ENCODE measurements at places on chromosomes 11 and 22. TPM values are rescaled to one million over a fixed set of nuclear protein-coding genes. Genes with fewer than 3 reads are reported as not detected.
A peak's percentile ranks its signal among the peaks of the same experiment; 100 is the strongest.

DNA sequence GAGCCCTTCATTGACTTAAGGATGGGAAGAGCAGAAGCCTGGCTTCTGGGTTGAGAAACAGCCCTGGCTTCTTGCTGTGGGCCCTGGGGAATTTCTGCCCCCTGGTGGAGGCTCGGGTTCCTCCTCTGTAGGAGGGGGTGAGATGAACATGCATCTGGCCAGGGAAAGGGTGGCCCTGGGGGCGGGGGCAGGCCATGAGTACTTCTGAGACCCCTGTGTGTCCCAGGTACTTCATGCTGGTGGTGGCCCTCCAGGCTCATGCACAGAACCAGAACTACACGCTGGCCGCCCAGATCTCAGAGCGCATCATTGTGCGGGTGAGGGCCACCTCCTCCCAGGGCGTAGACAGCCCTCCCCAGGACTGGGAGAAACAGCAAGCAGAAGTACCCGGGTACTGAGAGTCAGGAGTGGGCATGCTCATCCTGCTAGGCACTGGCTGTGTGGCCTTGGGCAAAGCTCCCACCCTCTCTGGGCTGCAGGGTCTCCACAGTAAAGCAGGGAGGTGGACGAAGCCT, 15.8 kb downstream of the TMEM258 start:
- DNase-seq, result peak; percentile 26

OR52N4 gene
- not detected for total RNA-seq

DNA sequence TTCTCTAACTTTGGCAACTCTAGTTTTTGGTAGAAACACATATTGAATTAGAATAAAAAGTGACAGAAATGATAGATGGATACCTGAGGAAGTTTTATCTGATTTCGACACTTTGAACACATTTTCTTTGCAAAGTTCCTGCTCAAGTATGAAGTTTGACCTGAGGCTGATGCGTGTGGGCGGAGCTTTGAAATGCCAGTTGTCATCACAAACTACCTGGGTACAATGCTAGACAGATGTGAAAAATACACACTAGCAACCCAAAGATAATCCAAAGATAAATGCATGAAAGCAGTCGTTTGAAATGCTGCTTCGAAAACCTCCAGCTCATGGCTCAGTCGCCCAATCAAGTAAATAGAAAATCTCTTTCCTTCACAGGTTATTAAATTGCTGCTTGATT, 54.8 kb downstream of the CD44 start:
- no peak for DNase-seq

FIBIN gene
- not detected for total RNA-seq

DNAJB7 gene
- total RNA-seq, result not detected

MS4A1 gene
- total RNA-seq, result not detected

- no peak for DNase-seq
Measured at GRCh38 chr22:32324505-32325415, 32.9 kb upstream of the RFPL3 start.

- DNase-seq, result no peak
Measured at GRCh38 chr11:119497717-119498116, 74.7 kb upstream of the THY1 start.

DNA sequence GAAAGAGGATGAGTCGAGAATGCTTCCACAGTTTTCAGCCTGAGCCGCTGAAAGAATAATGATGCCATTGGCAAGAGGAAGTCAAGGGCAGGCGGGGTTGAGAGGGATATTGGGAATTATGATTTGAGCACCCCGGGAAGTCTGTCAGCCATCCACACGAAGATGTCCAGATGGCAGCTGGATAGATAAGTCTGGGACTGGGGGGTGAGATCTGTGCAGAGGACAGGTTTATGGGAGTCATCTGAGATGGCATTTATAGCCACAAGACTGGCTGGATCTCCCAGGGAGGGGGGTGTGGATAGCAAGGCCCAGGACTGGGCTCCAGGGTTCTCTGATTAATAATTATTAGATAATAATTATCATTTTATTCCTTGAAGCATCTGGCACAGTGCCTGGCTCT, 5.1 kb upstream of the STIP1 start:
- DNase-seq, result no peak

SMC1B gene
- total RNA-seq, result not detected

CARD18 gene
- not detected for total RNA-seq

DPAGT1 gene
- total RNA-seq, result 4.7 TPM
